Adipocyte (in vitro differentiated cells): ENCODE measurements at places on chromosomes 1 and 21.
A peak's percentile ranks its signal among the peaks of the same experiment; 100 is the strongest.

DNA sequence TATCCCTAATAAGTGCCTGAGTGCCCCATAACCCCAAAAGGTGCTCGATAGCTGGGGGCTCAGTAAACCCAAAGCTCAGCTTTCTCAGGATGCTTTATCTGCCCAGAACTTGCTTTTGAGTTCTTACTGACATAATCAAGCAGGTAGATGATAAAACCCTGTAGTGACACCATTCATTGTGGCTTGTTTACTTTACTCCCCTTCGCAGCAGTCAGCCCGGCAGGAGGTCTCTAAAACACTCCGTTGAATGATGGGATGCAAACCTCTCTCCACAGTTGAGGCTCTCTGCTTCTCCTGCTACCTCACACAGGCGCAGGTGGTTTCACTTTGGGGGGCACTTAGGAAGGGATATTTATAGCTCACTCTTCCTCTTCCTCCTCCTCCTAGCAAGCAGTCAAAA, 349.4 kb downstream of the HLX start:
- DNase-seq, result no peak

GRCh38 chr1:171267391-171267790, 19.1 kb downstream of the FMO1 start:
- DNase-seq, result peak; percentile 38

DNA sequence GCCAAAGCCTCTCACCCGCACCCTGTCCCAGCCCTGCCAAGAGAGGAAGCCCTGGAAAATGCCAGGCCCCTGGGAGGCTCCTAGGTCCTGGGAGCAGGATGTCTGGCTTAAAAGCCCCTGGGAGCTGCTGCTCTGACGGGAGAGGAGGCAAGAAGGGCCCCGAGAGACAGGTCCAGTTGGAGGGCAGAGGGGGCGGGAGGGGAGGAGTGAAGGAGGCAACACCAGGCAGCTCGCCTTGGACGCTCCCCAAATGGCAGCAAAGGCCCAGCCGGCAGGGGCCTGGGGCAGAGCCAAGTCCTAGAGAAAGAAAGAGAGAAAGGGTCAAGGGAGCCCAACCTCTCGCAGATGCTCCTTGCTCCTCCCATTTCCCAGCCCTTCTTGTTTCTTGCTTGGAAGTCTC, 6.8 kb downstream of the ETV3L start:
- no peak for DNase-seq

DNA sequence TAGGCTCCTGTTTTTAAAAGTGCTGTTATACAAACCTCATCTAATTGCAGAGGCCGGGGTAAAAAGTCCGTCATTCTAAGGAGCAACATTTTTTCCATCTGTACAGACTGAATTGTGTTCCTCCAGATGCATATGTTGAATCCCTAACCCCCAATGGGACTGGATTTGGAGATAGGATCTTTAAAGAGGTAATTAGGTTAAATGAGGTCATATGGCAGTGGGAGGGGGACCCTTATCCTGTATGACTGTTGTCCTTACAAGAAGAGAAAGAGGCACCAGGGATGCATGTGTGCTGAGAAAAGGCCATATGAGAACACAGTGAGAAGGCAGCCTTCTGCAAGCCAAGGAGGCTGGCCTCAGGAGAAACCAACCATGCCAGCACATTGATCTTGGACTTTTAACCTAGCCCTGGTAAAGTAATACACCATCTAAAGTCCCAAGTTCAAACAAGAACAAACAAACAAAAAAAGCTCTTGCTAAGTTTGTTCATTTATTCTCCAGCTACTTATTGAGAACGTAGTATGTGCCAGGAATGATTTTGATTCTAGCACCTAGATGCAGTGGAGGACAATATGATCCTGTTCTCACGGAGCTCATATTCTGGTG, 352.4 kb downstream of the NTNG1 start:
- no peak for DNase-seq

- no peak for DNase-seq
Observed at GRCh38 chr1:59892841-59893811, 33.4 kb downstream of the CYP2J2 start.

- no peak for DNase-seq
Observed at GRCh38 chr1:62299426-62300200, 19.6 kb downstream of the KANK4 start.
